NCI-H2107 (cell line): ENCODE measurements at places on chromosomes 4 and X.

- no peak for DNase-seq
Observed at GRCh38 chr4:146520896-146521540, 722 bp downstream of the SLC10A7 start.

GRCh38 chr4:131459430-131460101 lies 1689.5 kb upstream of the PCDH10 start:
- no peak for DNase-seq

DNA sequence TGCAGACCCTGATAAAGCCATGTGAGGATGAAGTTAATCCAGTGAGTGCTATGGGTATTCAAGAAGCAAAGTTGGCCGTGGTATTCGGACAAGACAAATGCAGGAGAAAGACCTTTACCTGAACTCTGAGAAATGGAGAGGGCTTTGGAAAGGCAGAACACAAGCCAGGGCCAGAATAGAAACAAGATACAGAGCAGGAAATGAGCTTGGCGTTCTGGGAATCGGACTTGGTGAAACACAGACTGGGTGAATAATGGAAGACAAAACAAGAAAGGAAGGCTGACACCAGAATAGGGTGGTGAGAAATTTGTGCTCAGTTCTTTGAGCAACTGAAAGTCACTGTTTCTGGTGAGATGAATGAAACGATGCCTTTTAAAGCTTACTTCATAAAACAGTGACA lies 83.3 kb downstream of the VEGFC start:
- no peak for DNase-seq

DNA sequence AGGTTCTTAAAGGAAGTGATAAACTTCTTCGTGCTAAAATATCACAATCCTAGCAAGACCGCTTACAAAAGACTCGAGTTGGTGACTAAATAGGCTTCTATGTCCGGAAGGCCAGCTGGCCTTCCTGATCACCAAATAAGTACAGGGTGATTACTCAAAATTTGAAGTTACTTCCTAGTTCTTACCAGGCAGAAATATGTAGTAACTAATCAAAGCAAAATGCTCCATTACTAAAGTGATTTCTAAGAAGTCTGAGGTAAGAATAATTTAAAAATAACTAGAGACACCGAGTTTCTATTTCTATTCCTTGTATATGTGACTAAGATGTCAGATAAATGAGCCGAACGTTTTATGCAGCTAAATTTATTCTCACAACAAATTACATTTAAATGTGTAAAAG lies 62.2 kb downstream of the NSUN7 start:
- DNase-seq = no peak

DNA sequence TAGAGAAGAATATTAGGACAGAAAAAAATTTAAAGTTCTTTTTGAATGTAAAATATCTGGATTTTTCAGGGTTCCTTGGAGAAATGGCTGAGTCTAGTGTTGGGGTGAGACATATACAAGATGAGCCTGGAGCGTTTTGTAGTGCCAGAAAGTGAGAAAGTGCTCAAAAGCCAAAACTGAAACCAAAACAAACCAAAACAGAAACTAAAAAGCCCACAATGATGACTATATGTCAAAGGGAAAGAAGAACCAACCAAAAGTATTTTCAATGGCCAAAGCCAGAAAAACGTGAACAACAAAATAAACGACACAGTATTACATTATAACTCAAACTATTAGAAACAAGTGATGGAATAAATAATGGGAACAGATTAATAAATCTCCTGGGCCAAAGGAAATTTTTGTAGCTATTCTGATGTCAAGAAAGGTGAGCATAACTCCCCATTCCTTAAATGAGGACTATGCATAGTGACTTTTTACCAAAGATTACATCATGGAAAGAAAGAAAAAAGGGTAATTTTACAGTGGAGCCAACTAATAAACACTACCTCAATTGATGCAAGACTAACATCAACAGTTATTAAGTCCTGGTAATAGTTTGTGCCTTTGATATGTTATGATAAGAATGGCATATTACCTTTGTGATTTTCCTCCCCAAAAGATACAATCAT lies 1137.6 kb downstream of the C4orf33 start:
- no peak for DNase-seq

- no peak for DNase-seq
Observed at GRCh38 chr4:26145212-26145611, 175.6 kb upstream of the RBPJ start.

DNA sequence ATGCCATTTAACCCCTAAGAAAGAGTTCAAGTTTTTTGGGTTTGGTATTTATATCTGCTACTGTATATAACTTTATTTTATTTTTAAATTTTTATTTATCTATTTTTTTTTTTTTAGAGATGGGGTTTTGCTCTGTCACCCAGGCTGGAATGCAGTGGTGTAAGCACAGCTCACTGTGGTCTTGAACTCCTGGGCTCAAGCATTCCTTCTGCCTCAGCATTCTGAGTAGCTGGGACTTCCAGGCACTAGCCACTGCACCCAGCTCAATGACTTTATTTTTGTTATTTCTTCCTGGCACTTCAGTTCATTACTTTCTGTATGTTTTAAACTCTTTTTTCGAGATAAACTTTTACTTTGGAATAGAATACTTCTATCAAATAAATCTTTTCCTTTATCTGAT lies 42.4 kb upstream of the PGAM4 start:
- DNase-seq = no peak

DNA sequence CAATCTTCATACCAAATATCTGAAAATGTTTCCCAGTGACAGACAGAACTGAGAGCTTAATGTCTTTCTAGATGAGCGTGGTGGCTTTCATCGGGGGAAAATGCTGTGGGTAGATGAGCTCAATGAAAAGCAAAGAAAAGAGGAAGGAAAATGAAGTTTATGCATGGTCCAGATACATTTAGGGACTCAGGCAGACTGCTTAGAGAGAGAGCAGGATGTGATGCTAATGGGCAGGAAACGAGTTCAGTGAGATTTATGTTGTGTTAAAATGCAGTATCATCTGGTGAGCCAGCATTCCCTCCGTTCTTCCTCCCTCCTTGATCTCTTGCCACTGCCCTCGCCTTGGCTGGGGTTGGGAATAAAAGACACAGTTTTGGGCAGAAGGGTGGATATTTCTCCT lies 229.2 kb downstream of the GBA3 start:
- no peak for DNase-seq

DNA sequence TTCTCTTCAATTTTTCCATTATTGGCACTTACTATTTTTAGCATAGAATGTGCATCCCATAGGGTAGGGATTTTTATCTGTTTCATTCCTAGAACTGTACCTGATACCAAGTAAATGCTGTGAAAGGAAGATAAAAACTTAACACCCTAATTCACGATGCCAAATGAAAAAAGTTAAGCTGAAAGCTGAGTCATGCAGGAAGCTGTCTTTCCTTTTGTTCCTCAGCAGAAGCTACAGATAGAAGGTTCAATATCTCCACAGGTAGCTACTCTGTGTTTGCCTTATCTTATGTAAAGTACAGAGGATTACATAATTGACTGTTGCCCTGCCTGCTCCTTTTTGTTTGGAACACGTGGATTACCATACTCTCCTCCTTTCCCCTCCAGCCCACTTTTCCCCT lies 77.0 kb downstream of the LRP2BP start:
- peak; percentile 0 for DNase-seq

DNA sequence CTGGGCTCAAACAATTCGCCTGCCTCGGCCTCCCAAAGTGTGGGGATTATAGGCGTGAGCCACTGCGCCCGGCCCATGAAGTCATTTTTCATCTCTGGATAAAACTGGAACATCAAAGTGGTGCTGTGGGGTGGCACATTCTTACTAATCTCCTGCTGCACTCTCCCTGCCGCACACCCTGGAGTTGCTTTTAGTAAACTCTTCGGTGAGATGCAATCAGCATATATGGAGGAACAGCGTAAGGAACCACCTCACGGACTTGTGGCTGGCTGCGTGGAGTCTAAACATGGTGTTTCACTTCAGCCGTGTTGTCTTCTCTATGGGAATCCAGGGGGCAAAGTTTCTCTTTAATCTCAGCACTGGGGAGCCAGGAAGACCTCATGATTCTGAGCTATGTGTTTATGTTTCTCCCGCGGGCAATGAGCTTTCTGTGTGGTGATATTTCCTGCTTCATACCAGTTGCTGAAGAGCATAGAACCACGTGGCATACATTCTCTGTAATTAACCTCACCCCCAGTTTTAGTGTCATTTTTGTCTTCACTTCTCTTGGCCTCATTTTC lies 2.1 kb upstream of the RHOH start:
- no peak for DNase-seq

- no peak for DNase-seq
Observed at GRCh38 chr4:82138374-82138773, 235.4 kb downstream of the HNRNPD start.

- DNase-seq = no peak
Observed at GRCh38 chr4:95428291-95429070, 120.3 kb downstream of the UNC5C start.

- no peak for DNase-seq
Observed at GRCh38 chr4:33628296-33628695, 2616.0 kb downstream of the ARAP2 start.

DNA sequence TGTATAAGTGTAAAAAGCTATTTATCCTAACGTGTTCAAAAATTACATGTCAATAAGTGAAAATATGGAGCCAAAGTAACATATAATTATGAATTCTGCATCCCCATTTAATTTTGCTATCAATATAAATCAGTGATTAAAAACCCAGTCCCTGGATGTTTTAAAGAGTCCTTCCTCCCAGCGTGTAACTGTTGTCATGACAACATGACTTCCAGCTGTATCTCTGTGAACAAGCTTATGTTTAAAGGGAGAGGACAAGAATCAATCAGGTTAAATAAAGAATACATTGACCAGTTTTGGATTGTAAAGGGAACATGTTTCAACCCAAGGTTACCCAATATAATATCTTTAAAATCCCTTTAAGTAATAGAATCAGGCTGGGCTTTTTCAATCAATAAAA lies 219.7 kb downstream of the NSUN7 start:
- DNase-seq = no peak

DNA sequence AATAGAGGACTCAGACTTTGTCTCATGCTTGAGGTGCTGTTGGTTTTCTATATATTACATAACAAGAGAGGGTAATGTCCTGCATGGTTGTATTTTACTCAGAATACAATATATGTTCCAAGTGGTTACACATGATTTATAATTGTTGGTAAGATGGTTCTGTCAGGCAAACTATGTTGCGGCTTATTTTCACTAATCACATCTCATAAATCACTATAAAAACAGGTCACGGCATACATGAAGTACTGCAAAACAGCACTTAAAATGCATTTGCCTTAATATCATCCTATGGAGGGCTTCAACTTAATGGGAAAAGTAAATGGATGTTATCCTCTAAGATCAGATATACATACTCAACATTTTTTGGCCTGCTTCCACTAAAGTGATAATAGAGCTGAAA lies 246.0 kb upstream of the ARSJ start:
- DNase-seq = no peak

GRCh38 chr4:86530183-86530582 lies 63.9 kb upstream of the PTPN13 start:
- DNase-seq = no peak

DNA sequence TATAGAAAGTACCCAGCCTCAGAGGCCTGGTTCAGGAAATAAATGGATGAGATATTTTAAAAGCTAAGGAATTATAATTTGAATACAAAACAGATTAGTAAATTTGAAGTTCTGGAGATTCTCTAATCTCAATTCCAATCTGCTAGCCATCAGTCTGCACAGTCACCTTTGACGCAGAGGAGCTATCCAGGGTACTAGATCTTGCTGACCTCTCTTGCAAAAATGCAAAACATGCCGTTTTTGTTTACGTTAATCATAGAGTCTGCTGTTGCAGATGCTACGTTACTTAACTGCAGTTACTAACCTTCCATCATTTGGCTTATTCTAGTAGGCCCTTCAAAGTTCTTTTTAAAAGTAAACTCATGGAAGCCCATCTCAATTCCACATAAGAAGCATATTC lies 10.4 kb downstream of the CCSER1 start:
- DNase-seq = no peak

GRCh38 chrX:16464369-16464768 lies 185.6 kb upstream of the S100G start:
- DNase-seq = no peak

GRCh38 chr4:155930330-155930729 lies 23.3 kb downstream of the CTSO start:
- DNase-seq = no peak

GRCh38 chrX:136386826-136387225 lies 86.1 kb downstream of the ADGRG4 start:
- DNase-seq = no peak

GRCh38 chrX:17994429-17994828 lies 133.3 kb upstream of the RAI2 start:
- no peak for DNase-seq

GRCh38 chrX:68894142-68894512 lies 65.3 kb downstream of the EFNB1 start:
- DNase-seq = no peak

DNA sequence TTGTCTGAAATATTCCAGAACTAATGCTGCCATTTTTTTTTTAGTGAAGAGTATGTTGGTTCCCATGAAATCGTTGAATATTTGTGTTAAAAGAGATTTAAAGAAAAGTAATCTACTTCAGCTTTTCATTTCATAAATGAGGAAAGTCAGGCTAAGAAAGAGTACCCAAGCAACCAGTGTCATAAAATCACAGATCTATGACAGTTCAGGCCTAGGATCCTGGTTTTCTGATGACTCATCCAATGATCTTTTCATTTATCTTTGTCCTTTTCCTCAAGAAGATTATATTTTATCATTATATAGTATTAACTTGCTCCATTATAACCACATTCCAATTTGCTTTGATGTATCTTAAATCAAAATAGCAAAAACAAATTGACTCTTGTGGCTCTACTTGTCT lies 139.4 kb upstream of the HCCS start:
- DNase-seq = no peak

DNA sequence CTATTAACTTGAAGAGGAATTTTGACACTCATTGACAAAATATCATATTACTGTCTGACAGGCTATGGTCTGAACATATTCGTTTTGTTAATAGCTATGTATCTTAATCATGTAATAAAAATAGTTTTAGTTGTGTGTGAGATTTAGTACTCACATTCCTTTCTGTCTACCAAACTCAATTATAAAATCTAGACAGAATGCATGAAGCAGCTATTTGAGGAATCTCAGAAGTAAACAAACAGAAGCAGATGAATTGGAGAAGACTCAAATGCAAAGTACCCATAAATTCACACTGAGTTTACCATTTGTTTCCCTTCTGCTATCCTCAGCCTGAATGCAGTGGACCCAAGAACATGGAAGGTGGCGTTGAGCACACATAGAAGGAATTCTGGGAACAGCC lies 841.6 kb upstream of the AADAT start:
- no peak for DNase-seq

- peak; percentile 80 for DNase-seq
Observed at GRCh38 chrX:154534526-154535322, 11.9 kb downstream of the G6PD start.

DNA sequence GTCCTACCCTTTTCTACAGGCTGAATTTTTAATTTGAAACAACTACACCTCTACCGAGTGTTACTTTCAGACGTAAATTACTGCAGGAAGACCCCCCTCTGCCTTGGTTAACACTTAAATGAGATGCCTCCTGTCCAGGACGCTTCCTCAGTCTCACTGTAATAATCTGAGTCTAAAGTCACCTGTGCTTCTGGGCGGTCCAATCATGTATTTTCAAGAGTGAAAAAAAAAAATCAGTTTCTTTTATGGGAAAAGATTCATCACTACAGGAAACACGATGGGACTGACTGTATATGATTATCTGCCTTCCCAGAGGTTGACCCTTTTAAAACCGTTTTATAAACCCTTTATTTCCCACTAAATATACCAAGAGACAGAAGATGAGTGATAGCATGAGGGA lies 776 bp downstream of the RBM47 start:
- DNase-seq = no peak

GRCh38 chrX:102548231-102548630 lies 31.7 kb upstream of the TMSB15A start:
- DNase-seq = no peak

- no peak for DNase-seq
Observed at GRCh38 chr4:155667222-155667567, 547 bp downstream of the GUCY1A1 start.
